ENCODE measurements at places on chromosomes 7 and 10.

DNA sequence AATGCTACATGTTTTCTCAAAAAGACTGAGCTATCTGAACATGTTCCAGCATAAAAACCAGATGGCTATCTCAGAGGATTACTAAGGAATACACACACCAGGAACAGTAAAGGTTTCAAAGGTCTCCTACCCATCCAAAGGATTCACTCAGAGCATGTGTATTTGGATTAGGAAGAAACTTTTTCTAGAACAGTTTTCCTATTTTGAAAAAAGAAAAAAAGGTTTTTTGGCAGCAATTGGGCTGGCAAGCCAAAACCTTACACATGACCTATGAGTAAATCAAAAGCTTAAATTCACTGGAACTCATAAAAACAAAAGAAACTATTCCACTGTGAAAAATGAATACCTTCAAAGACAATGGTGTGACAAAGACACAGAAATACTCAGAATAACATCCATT is 9.6 kb downstream of the TPK1 start:
- peak; percentile 14 for DNase-seq

DNA sequence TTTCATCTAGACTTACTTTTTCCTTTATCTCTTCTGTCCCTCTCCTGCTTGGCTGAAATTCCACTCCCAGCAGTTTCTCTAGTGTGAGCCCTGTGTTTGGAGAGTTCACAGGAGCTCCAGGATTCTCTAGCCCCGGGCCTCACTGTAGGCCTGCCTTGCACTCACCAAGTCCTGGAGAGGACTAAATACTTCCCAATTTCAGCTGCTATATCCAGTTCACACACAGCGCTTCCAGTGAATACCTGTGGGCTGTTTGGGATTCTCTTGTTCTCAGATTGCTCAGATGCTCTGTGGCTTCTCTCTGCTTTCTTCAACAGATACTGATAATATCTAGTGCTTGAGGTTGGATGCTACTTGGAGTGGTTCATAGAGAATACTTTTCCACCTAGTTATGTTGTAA is 46.0 kb downstream of the MINPP1 start:
- DNase-seq = no peak

- no peak for DNase-seq
Measured at GRCh38 chr7:29468196-29468595, 95.4 kb upstream of the PRR15 start.

DNA sequence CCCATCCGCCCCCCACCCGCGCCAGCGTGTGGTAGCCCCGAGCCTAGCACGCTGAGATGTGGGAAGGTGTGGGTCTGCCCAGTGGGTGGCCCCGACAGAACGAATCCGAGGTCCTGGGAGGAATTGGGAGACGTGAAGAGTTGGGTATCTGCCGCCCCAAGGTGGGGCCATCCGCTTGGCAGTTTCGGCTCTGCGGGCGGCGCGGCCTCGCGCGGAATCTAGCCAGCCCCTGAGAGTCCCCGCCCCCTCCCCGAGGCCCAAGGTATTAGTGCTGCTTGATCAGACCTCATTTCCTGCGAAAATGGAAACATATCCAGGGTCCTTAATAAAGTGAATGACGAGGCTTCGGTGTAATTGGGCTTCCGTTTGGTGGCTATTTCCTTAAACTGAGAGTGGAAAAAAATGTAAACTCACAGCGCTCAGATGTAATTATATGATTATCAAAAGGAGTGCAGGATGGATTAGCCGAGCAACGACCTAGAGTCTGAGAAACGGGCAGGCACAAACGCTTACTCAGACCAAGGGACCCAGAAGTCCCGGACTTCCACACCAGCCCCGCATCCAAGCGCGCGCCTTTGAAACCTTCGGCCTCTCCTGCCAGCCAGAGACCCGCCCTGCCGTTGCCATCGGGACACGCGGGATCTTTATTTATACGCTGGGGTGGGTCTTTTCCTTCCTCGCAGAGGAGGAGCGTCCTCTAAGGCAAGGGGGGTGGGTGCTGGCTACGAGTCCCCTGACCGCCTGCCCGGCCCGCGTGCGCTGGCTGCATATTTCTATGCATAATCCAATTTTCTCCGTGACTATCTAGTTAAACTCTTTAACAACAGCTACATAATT is 12.8 kb downstream of the LBX1 start:
- DNase-seq = no peak

DNA sequence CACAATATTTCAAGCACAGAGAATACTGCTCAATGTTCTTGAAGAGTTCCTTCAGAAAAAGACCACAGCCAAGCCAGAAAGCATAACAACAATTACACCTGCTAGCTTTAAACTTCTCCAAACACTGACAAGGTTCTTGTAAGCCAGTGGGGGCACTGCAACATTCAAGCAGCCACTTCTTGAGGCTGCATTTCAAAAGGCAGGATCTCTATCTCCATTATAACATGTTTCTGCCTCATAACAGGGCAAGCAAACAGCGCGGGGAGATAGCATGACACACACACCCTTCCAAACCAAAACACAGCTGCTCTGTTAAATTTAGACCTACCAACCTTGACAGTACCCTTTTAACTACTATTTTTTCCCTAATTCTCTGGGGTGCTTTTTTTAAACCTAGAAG is 30.8 kb downstream of the CHCHD3 start:
- DNase-seq = peak; percentile 11

DNA sequence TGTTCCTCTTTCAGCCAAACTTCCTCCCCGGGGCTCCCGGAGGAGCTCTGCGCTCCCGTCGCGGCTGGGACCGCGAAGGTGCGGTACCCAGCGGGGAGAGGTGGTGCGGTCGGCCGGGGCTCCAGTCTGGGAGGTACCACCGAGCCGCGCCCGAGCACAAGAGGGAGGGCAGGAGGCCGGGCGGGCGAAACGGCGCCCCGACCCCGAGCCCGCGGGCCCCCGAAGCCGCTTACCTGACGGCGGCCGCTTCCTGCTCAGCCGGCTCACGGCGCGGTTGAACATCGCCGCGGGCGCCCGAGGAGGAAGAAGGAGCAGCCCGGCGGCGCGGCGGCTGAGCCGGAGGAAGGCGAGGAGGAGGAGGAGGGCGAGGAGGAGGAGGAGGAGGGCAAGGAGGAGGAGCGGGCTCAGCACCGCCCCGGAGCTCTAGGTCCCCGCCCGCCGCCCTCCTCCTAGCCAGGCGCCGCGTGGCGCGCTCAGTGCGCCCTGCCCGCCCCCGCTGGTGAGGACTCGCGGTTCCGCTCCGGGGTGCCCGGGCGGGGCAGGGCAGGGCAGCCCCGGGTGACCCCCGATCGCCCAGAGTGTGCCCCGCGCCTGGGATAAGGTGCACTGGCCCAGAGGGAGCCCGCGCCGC is at the start of gene RGS10:
RGS10 (minus strand) TSS at position 363 of the 631 bp plus-strand sequence; CDS start at position 282, 81 bp downstream.
- peak; percentile 82 for DNase-seq

- no peak for DNase-seq
Measured at GRCh38 chr10:974785-975074, 13.5 kb upstream of the GTPBP4 start.

GRCh38 chr10:11934262-11934661 is 108.3 kb downstream of the UPF2 start:
- DNase-seq = peak; percentile 23

DNA sequence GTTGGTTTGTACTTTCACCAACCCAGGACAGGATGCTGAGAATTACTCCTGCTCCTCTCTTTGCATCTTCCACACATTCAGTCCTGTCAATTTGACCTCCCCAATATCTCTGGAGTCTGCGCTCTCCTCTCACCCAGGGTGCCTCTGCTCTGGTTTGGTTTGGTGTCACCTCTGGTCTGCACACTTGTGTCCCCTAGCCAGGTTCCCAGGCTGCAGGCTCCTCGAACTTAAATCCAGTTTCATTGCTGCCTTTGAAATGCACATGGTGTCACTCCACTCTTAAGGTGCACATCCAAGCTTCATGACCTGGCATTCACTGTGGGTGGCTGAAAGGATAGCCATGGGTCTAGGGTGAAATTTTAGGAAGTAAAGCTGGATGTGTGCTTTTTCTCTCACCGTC is 271.6 kb downstream of the RPS24 start:
- no peak for DNase-seq

- no peak for DNase-seq
Measured at GRCh38 chr7:89200758-89201157, 405.2 kb upstream of the TEX47 start.

GRCh38 chr7:105678811-105679495 is 97.7 kb upstream of the EFCAB10 start:
- peak; percentile 72 for DNase-seq

- peak; percentile 13 for DNase-seq
Measured at GRCh38 chr10:21445163-21445562, 80.3 kb downstream of the SKIDA1 start.

DNA sequence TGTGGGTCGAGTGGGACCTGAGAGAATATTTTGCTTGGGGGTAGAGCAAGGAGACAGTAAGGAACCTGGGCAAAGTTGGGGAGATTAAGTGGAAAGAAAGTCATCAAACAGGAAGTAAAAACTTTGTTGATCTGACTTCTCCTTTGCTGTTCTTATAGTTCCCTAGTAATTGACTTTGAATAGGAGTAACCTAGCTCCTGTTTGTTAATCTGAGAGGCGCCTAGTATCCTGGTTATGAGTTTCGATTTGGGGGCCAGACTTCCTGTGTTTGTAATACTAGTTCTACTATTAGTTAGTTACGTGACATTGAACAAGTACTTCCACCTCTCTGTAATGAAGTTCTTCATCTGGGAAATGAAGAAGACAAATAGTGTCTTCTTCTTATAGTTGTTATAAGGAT is 99.1 kb downstream of the ZNF365 start:
- no peak for DNase-seq

DNA sequence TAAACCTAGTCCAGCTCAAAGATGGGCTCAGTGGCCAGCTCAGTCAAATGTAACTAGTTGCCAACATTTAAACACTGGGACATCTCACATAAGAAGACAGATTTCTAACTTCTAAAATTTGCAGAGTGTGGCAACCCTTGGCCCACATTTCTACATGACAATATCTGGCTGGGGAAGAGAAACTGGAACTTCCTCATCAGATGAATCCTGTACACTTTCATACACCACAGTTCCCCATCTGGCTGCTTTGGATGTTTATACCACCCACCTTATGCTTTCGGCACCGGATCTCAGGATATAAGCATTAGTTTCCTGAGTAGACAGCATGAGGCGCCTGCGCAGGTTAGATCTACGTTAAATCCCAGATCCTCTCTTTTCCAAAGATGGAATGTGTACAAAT is 199.3 kb downstream of the PRKG1 start:
- peak; percentile 19 for DNase-seq

GRCh38 chr7:132846086-132846485 is 235.8 kb downstream of the CHCHD3 start:
- no peak for DNase-seq

- DNase-seq = no peak
Measured at GRCh38 chr7:21278944-21279343, 148.9 kb upstream of the SP4 start.

GRCh38 chr7:2814946-2815874 is 28.9 kb downstream of the GNA12 start:
- no peak for DNase-seq

DNA sequence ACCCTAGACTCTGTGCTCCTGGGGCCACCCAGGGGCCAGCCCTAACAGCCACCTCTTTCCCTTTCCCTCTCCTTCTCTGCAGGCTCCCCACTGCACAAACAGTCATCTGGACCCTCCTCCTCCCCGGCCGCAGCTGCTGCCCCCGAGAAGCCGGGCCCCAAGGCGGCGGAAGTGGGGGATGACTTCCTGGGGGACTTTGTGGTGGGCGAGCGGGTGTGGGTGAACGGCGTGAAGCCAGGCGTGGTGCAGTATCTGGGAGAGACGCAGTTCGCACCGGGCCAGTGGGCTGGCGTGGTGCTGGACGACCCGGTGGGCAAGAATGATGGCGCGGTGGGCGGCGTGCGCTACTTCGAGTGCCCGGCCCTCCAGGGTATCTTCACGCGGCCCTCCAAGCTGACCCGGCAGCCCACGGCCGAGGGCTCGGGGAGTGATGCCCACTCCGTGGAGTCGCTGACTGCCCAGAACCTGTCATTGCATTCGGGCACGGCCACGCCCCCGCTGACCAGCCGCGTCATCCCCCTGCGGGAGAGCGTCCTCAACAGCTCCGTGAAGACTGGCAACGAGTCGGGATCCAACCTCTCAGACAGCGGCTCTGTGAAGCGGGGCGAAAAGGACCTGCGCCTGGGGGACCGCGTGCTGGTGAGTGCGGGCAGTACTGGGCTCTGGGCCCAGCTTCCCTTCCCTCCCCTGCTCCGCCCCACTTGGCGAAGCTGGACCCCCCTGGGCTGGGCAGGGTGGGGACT is 49.3 kb downstream of the CLIP2 start:
- DNase-seq = no peak

DNA sequence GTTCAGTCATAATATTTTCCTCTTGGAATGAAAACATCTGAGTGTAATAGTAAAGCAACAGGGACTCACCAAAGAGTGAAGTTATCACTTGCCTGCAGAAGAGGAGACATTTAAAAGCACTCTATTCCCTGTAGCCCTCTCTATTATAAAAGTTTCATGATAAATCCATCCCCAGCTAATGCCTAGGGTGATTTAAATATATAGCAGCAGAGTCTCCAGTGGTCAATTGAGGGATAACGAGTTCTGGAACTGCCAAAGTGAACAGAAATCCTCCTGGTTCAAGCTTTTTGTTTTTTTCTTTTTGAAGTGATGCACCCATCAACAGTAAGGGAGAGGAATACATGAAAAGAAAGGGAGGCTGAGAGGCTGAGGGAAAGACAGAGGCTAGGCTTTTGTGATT is 87.3 kb downstream of the EVX1 start:
- no peak for DNase-seq

GRCh38 chr7:154231732-154232131 is 179.5 kb downstream of the DPP6 start:
- no peak for DNase-seq

DNA sequence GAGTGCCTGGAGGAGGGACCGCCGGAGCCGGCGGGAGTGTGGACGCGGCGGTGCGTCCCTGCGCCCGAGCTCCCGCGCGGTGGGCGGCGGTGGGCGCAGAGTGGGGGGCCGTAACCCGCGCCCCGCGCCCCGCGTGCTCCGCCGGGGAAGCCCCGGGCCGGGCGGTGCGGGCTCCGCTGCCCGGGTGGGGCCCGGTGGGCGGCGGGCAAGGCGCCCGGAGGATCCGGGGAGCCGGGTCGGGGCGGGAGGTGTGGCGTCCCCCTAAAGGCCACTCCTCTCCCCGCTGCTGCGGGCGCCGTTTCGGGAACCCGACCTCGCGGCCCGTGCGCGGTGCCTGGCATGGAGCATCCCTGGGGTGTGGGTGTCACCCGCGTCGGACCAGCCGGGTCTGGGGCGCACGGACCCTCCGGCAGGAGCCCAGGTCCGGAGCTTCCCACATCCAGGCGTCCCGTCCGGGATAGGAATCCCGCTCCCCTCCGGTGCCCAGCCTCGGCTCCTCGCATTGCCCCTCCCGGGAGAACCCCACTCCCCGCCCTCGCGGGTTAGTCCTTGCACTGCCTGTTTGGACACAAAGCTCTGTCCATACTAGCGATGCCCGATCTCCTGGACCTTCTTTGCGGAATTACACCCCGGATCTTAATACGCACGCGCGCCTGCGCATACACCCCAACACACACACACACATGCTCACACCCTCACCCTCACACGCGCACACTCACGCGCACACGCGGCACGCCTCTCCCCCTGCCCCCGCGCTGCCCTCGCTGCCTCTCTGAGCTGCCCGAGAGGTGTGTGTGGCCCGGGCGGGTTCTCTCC is 723 bp downstream of the MTURN start:
- peak; percentile 79 for DNase-seq

All from fibroblast of gingiva (primary cell).